ENCODE measurements at places on chromosomes 6 and 20.

DNA sequence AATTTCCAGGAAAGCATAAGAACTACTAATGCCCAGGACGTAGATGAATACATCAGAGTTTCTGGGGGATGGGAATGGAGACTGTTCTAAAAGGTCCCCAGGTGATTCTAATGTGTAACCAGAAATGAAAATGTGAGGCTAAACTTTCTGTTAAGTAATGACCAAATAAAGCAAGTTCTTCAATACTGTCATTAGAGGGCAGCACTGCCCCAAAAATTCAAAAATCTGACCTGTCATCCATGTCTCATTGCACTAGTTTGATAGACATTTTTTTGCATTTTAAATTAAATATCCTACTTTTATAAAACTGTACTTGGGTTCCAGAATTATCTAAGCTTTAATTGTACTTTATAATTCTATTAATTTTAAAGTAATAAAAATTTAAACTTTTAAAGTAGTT lies 94.9 kb downstream of the RFX6 start:
- DNase-seq, result no peak

DNA sequence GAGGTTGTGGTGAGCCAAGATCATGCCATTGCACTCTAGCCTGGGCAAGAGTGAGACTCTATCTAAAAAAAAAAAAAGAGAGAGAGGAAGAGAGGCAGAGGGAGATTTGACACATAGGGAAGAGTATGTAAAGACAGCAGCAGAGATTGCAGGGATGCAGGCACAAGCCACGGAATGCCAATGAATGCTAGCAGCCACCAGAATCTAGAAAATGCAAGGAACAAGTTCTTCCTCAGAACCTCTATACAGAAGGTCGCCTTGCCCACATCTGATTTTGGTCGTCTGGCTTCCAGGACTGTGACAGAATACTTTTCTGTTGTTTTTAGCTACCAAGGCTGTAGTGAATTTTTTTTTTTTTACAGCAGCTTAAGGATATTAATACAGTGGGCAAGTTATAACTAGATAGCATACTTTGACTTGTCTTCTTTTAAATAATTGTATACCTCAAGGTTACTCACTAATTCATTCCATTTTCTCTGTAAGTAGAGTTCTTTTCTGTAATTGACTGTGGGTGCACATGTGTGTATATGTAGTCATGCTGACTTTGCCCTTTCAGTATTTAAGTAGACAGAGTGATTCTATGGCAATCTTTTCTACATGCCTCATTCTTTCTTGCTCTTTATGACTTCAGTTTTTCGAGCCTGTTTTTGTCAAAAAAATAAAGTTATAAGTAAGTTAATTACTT lies 402.2 kb downstream of the GJA1 start:
- DNase-seq, result no peak

DNA sequence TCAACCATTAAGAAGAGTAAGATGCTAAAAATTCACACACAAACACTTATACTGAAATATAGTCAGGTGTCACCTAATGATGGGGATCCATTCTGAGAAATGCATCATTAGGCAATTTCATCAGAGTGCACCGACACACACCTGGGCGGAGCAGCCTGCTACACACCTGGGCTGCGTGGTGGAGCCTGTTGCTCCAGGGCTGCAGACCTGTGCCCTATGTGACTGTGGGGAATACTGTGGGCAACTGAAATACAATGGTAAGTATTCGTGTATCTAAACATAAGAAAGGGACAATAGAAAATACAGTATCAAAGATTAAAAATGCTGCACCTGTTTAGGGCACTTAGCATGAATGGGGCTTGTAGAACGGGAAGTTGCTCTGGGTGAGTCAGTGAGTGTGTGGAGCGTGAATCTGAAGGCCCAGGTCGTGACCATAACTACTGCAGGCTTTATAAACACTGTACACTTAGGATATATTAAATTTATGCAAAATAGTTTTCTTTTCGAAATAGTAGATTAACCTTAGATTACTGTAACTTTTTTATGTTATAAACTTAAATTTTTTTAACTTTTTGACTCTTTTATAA lies 124.4 kb upstream of the AFDN start:
- DNase-seq, result no peak

DNA sequence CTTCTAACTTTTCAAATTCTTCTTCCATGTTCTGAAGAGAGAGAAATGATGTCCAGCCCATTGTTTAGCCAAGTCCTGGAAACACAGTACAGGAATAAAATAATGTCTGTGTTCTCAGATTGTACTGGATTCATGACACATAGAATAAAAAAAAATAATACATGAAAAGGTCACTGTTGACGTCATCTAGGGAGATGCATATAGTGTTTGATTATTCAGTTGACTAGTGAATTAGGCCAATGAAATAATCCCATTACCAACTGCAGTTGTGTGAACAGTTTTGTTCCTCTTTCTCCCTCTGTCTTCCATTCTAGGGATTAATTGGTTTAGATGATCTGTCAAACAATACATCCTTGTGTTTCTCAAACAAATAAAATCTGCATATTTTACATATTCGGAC lies 222.8 kb downstream of the ALDH8A1 start:
- DNase-seq, result no peak

DNA sequence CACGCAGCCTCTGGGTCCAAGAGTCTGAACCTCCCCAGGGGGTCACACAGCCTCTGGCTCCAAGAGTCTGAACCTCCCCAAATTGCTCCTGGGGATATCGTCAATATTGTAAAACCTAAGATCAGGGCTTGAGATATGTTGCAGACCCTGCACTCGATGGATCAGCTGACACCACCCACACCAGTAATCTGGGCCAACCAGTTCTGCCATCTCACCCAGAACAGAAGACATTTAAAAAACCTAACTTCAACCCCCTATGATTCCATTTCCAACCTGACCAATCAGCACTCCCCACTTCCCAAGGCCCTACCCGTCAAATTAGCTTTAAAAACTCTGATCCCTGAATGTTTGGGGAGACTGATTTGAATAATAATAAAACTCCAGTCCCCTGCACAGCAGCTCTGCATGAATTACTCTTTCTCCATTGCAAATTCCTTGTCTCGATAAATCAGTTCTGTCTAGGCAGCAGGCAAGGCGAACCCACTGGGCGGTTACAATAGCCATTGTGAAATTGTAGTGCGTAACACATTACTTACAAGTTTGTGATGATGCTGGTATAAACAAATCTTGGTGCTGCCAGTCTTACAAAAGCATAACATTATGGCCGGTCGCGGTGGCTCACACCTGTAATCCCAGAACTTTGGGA lies 32.4 kb upstream of the FAM135A start:
- DNase-seq, result no peak

- no peak for DNase-seq
Measured at GRCh38 chr20:12217382-12217781, 299.7 kb downstream of the BTBD3 start.

DNA sequence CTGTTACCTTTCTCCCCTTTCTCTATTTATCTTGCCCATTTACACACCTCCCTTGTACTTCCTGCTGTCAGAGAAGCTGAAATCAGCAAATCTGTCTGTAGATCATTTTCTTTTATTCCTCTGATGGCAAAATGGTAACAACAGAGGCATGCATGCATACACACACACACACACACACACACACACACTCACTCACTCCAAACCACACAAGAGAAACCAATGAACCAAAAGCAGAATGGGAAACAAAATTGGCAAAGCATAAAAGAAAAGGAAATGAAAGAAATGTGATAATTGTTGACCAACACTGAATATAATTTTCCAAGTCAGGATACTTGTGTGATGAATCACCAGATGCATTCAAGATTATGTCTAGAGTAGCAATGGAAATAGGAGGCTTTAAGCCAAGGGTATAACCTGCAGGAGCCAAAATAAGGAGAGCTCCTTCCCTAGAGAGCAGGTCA lies 172.4 kb downstream of the PLCB4 start:
- DNase-seq, result no peak

DNA sequence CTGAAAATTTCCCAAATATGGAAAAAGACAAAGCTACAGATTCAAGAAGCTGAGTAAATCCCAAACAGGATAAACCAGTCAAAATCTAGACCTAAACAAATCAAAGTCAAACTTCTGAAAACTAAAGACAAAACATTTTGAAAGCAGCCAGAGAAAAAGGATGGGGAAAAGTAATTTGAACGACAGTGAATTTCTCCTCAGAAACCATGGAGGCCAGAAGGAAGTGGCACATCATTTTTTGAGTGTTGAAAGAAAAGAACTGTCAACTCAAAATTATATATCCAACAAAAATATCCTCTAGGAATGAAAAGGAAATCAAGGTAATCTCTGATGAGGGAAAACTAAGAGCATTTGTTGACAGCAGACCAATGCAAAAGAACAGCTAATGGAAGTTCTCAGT lies 6.8 kb downstream of the RAB23 start:
- no peak for DNase-seq

DNA sequence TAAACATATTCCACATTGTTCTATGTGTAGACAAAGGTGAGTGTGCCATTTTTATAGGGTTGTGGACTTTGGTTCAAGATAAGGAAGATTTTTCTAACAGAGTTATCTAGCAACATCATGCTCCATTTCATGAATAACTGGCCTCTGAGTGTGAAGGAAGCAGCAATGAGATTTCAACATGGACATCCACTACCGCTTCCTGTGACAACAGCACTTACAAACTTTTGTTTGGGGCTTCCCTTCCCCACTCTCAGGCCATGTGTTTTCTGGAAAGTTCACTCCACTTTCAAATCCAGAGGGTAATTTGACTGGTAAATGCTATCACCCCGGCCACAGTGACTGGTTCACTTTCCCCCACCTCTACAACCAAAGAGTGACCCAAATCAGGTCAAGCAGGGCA lies 38.1 kb upstream of the PROKR2 start:
- DNase-seq, result no peak

- peak; percentile 100 for DNase-seq
Measured at GRCh38 chr20:35615667-35616464, at the start of gene SPAG4. Gene SPAG4, plus strand, starts transcription at chr20:35615829. Its CDS starts 175 bp downstream, at chr20:35616004.

GRCh38 chr20:17525650-17526049 lies 5.5 kb downstream of the BFSP1 start:
- DNase-seq, result no peak

- DNase-seq, result no peak
Measured at GRCh38 chr6:22025468-22026163, 271.2 kb downstream of the PRL start.

DNA sequence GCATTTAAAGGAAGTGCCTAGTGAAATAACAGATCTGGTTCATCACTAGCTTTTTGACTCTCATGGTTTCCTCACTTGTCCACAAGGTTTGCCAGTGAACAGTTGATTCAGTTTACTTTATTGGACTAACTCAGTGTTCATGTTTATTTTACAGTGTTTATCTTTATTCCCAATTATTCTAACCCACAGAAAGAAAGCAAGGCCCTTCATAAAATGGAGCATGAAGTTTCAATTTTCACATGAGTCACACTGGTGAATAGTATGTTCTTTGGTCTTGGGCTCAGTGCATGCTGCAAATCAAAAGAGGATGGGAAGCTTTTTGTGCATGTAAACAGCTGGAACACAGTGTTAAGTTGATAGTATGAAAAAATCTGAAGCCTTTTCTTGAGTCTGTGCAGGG lies 217.6 kb upstream of the HDDC2 start:
- no peak for DNase-seq

DNA sequence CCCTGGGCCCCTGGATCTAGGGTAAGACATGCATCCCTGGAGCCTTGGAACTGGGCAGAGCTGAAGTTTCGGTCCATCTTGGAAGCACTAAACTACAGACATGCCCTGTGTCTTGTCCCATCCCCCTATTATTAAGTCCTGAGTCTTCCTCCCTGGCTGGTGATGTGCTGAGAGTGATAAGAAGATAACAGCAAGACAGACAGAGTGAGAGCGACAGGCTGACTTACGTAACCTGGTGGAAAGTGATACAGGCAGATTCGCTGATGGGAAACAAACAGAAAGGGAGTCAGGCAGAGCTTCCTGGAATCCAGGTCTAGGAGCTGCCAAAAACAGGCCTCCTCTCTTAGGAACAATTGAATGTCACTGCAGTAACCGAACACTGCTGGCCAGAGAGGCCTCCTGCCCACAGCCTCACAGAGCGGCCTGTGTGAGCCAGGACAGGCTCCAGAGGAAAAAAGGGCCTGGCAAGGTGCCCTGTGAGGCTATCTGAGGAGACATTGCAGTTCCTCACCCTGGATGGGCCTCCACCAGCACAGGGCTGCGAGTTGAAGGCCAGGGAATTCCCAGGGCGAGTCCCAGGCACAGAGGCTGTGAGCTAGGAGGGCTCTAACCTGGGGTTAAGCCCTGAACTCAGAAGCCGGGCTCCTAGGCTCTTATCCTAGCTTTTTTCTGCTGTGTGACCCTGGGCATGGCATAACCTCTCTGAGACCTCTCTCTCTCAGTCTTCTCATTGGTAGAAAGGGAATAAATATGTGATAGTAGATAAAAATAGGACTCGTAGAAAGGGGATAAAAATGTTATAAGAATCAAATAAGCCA lies 34.2 kb upstream of the B4GALT5 start:
- no peak for DNase-seq

- no peak for DNase-seq
Measured at GRCh38 chr6:81849248-81849647, 96.8 kb upstream of the TENT5A start.
